ENCODE measurements at places on chromosomes 16 and 17. TPM values are rescaled to one million over a fixed set of nuclear protein-coding genes. Genes with fewer than 3 reads are reported as not detected.

KRT15 gene
- total RNA-seq = not detected

DNA sequence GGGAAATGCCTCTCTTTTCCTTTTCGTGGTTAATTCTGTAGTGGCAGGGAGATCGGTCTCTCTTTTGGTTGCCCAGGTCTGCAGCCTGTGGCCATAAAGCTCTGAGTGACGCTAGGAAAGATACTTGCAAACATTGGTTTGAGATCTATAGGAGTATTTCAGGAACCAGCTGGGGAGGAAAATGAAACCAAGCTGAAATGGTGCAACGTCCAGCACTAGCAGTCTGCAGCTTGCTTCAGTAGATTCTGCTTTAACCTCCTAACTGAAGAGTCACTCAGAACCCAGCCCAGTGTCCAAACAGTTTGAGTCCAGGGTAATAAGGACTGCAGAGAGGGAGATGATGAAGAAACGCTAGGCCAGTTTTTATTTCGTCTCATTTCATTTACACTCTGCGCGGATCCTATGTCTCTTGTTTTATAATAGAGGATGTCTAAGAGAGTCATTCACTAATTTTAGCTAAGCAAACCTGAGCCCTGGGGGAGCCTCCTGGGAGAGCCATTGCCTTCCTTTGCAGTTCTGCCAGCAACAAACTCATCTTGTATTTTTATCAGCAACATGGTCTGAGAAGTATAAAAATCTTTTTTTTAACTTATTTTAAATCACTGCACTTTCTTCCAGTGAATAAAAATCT lies 12.0 kb downstream of the SP2 start:
- no peaks in the 10 kb centered on the region for H3K27me3 ChIP-seq
- H3K36me3 ChIP-seq = peaks cover 17% of the 10 kb centered on the region
- peaks cover 11% of the 10 kb centered on the region for H3K4me1 ChIP-seq
- no peak overlapping the region for H3K4me3 ChIP-seq
- DNase-seq = no peak

GRCh38 chr17:50626037-50626574 lies 8.6 kb upstream of the ABCC3 start:
- H3K4me3 ChIP-seq = no peak overlapping the region
- H3K36me3 ChIP-seq = no peaks in the 10 kb centered on the region
- H3K27me3 ChIP-seq = peaks cover 45% of the 10 kb centered on the region
- H3K27ac ChIP-seq = no peak overlapping the region

DNA sequence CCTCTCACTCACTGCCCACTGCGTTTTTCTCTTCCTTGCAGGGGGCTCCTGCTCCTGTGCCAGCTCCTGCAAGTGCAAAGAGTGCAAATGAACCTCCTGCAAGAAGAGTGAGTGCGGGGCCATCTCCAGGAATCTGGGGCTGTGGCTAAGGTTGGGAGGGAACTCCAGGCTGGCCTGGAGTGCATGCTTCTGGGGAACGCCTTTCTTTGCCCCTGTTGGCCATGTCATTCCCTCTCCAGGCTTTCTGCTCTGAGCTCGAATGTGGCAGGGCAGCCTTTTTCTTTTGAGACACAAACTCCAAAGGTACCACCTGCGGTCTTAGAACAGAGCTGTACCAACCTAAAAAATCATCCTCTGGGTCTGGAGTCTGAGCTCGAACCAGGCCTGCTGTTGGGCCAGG lies 7.4 kb upstream of the MT1E start:
- peaks cover 14% of the 10 kb centered on the region for H3K4me1 ChIP-seq
- no peak overlapping the region for H3K27ac ChIP-seq
- H3K27me3 ChIP-seq = peaks cover 7% of the 10 kb centered on the region

DNA sequence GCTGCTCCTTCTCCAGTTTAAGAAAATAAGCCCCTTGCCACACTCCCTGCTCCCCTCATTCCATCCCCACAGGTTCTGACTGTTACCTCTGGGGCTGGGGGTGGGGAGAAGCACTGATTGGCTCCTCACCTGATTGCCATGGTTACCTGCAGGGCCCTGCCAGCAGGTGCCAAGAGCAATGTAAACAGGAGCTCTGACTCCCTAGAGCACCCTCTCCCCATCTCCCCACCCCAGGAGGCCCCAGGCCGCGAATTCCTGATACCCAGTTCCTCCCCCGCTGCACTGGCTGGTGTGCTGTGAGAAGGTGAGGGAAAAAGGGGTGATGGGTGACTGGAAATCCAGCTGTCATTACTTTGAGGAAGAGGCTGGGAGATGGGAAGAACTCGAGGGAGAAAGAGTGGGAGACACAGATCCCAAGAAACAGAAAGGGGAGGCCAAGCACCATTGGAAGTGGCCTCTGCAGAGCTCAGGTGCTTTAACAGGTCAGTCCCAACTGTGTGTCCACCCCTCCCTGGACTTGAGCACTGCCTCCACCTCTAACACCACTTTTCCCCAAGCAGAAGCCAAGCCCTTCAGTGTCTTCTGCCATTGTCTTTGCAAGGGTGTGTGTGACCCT lies 4.5 kb downstream of the PCGF2 start:
- peaks cover 22% of the 10 kb centered on the region for H3K4me1 ChIP-seq
- no peak overlapping the region for H3K4me3 ChIP-seq
- no peaks in the 10 kb centered on the region for H3K36me3 ChIP-seq
- H3K27ac ChIP-seq = no peak overlapping the region
